GOT3 (cell line): ENCODE measurements at places on chromosomes 4 and X.

DNA sequence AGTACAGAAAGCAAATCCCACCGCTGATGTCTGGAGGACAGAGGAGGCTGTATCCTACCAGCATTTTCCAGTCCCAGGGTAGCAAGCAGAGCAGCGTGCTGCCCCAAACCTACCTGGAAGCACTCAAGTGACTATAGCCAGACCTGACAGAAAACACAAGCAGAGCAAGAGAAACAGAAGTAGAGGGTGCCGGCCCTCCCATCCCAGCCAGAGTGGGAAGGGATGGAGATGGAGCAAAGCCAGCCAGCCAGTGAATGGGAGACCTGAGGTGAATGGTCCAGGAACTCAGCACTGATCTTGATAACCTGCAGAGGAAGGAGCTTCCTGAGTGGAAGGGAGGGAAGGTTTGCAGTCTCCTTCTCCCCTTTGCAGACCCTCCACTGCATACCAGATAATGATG, 185.2 kb downstream of the MAML3 start:
- no peak for DNase-seq

DNA sequence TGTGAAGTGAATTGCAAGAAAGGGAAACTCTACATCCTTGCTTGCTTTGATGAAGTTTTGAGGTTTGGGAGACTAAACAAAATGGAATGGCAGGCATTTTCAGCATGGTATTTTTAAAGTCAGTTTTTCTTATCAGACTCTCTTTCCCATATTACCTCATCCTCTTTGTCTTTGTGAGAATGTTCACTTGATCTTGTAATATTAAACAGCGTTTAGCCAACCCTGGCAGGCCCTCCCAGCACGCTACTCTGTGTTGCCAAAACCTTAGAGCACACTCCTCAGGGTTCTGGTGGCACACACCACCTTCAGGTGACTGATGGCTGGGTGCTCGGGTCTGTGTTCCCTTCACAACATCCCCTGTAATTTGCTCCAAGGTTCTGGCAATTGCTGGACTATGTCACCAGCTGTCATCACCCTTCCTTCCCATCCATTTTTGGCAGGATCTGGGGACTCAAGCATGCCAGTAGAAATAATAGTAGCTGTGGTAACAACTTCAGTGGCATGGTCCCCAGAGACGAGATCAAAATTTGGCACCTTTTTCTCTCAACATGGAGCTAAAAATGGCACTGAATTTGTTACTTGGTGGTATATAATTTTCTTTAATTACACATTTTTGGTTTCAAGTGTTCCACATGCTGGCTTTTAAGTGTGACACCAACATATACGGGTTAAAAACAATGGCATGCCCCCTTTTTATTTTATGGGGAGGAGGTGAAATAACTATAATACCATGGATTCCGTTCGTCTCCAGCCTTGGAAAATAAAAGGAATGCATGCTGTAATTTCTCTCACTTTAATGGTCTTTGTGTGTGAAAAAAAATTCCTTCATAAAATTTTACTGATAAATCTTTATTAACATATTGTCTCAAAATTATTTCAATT, 273.1 kb downstream of the DCTD start:
- no peak for DNase-seq

DNA sequence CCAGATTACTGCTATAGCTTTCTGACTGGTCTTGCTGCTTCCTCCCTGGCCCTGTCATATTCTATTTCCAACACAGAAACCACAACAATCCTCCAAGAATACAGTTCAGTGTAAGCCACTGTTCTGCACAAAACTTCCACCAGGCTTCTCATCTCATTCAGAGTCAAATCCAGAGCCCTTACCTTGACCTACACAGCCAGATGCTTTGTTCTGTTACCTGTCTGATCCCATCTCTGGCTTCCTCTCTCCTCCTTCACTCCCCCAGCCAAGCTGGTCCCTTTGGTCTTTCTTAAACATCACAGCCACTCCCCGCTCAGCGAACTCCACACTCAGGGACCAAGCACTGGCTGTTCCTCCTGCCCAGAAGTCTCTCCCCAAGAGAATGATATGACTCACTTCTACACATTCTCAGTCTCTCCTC, 84.8 kb upstream of the BMP2K start:
- DNase-seq = no peak

DNA sequence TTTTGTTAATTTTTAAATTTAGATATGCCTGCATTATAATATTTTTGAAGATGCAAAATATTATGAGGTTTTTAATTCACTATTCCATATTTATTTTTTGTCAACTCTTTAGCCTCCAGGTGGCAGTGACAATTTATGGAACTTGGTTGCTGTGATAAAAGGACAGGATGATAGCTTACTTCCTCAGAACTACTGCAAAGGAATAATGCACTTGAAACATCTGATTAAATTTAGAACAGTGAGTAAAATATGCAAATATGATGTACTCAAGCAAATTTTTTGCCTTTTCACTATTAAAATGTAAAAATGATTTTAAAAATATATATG, 45.1 kb downstream of the SPATA4 start:
- DNase-seq = no peak

DNA sequence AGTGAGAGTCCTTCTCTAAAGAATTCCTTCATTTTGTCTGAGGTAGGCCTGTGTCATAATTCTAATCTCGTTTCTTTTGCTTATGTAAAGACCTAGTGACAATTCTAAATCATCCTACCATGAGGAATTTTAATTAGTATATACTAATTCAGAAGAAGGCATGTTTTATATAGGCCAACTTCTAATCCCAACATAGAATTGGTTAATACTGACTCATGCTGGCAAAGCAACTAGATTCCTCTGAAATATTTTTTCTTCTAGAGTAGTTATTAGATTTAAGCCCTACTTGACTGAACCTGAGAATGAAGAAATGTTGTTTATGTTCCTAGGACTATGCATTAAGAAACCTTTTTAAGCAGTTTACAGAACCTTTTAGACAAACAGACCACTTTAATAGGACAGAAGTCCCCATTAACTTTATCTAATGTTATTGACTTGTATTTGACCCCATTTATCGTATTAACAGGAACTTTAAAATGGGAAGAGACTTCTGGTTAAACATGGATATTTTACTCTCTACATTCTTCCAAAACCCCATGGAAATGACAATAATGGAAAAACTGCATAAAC, 56.1 kb upstream of the EIF1AX start:
- no peak for DNase-seq

DNA sequence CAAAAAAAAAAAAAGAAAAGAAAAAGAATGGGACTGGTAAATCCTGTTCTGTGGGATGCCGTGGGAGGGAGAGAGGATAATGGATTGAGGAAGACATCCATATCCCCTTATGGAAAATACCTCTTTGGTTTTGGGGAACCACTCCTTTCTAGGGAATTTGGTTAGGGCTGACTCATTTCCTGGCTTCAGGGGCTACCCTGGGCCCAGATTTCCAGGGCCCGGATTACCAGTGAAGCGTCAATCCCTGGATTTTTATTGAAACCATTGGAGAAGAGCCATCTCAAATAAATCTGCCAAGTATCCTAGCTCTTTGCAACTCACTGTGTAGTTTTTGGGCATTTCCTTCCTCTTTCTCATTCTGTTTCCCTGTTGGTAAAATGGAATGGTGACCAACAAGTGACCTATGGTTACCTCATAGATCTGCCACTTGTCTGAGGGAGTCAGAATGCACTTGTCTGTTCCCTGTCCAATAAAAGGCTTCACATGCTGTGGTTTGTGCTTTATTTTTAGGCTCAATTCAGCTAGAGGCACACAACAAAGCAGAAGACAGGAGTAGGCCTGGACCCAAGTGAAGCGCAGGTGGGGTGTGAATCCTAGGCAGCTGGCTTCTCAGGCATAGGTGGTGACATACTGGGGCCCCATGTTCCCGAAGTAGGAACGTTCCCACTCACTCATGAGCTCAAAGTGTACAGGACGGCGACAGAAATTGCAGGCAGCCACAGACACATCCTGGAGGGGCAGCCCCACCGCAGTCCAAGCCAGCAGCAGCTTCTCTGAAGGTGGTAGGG, 8.6 kb downstream of the APEX2 start:
- no peak for DNase-seq

GRCh38 chr4:37693450-37694190, 7.4 kb upstream of the RELL1 start:
- DNase-seq = no peak

- no peak for DNase-seq
These were observed 17.8 kb upstream of the TDO2 start for GRCh38 chr4:155885666-155886065.

- DNase-seq = no peak
These were observed 813.0 kb downstream of the TRAM1L1 start for GRCh38 chr4:116272336-116272735.

DNA sequence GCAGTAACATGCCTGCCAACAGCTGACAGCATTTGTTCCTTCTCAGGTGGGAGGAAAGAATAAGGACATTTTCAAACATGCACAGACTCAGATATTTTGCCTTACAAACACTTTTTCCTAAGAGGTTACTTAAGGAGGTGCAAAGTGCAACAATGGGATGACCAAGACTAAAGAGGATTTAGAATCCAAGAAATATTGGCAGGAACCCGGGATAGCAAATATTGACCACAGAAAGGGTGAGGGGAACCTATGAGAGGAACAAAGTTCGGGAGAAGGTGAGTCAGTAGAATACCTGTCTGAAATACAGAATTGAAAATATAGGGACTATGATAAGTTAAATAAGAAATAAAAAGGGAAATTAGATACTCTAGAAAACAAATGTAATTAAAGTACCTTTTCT, 321.9 kb upstream of the EMCN start:
- DNase-seq = no peak

DNA sequence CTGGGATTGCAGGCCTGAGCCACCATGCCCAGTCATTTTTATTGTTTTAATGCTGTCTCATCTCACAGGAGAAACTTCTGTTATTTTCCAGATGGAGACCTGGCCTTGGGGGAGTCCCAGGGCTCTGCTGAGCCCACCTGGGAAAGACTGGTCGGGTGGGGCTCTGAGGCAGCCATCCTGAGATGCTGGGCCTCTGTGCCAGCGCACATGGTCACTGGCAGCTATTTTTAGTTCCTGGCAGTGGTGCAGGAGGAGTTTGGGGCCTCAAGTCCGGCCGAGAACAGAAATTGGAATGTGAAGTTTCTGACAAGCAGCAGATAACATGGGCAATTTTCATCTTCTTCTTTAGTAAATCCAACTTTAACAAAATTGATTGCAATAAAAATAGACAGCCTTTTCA, 44.5 kb downstream of the SORCS2 start:
- no peak for DNase-seq

DNA sequence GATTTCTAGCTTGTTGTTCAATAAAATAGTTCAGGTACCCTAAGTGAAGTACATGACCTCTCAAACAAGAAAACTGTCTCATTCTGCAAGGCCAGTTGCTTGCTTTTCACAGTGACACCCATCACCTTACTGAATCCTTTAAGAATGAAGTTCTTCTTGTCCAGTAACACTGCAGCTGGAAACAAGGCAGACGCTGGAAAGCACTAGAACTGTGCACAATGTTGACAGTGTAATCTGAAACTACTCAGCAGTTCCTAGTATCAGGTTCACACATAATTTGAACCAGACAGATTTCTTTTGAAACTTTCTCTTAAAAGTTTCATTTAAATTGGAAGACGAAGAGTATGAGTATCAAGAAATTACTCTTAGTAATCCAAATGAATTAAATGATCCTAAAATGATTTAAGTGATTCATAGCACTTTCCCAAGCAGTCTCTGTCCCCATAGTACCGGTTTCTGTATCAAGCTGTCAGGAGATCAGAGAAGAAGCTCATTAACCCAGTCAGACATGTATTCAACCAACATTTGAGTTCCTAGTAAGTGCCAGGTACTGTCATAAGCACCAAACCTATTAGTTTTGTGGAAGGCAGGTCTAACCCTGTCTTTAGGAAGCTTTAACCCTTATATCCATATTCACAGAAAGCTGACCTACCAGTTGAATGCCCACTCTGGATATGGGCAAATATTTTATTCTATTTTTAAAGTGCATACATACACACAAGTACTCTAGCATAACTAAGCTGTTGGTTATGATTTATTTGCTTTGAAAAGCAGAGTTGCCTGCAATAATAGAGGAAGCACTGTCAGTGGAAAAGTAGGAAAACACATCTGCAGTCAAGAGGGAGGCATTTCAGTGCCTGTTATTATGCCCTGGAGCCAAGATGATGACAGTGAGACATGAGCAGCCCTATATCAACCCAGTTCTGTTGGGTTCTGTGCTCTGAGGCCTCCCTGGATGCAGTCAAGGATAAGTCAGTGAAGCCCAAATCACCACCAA, 63.6 kb downstream of the PALLD start:
- no peak for DNase-seq

- DNase-seq = no peak
These were observed 2.1 kb upstream of the MTNR1A start for GRCh38 chr4:186557486-186557885.

- DNase-seq = no peak
These were observed 120.2 kb downstream of the PAPSS1 start for GRCh38 chr4:107599841-107600240.

DNA sequence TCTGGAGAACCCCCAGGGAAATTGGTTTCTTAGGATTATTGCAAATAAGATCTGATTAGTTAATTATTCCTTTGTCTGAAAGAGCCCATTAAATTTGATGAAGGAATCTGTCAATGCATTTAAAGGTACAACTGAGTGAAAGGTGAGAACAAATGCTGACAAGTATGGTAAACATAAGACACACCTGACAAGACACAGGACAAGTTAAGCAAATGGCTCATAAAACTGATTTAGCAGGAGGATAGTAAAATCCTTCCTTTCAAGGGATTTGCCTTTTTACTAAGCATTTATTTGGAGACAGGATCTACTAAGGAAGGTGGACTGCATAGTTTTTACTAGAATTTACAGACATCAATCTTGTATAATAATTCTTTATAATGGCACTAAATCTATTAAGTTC, 553.9 kb downstream of the SPRY1 start:
- no peak for DNase-seq

DNA sequence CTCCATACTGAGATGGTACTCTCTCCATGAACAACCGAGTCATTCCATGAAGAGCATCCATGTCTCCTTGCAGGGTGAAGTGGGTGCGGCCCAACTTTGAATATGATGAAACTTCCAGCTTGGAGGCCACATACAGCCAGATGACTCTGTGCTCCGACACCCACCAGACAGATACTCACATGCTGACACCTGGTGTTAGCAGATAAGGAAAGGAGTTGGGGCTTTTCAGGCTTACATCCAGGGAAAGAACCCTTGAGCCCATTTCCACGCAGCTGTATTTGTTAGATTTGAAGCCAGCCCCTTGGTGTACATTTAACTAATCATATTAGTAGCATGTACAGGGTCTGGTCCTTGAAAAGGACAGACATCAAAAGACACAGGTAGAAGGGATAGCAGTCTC, 62.1 kb upstream of the PRRG3 start:
- no peak for DNase-seq

DNA sequence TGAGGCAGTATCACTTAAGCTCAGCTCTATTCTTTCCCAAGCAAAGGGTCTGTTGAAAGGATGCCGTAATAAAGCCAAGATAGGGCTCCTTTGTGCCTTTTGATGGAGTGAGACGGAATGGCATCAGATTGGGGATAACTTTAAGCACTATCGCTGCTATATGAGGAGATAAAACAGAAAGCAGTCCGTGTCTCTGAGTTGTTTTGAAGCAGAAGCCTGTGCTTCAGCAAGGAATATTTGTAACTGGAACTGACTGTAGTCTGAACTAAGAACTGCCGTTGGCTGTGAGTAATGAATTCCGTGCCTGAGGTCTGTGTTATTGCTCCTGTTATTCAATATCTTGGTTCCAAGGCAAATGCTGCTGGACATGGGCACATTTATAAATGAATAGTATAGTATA, 297.4 kb downstream of the ANKRD50 start:
- DNase-seq = no peak

- no peak for DNase-seq
These were observed 29.9 kb downstream of the XG start for GRCh38 chrX:2781698-2782097.

GRCh38 chrX:39337451-39337850, 536.2 kb downstream of the MID1IP1 start:
- DNase-seq = no peak
